Dermis microvascular lymphatic vessel endothelial cell (primary cell): ENCODE measurements at places on chromosomes 4 and X.

- DNase-seq: no peak
Observed at GRCh38 chr4:125022855-125023501, 291.8 kb upstream of the FAT4 start.

DNA sequence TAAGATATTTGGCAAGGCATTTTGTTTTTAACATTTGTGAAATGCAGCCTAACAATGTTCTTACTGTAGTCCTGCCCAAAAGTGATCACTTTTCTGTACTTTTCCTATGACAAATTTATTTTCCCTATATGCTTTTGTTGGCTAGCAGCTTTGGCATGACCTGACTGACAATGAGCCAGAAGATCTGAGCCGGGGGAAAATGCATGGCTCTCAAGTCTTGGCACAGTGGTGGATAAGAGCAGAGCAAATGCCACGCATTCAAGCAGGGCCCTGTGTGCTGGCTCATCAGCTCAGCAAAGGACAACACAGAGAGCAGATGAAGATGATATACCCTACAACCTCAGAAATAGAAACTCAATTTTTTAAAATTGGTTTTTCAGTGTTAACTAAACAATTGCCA, 187.3 kb downstream of the ANAPC10 start:
- DNase-seq: no peak

GRCh38 chr4:113447061-113447460, 314.5 kb downstream of the CAMK2D start:
- no peak for DNase-seq

- DNase-seq: no peak
Observed at GRCh38 chrX:17685026-17685425, 52.3 kb upstream of the SCML1 start.

- no peak for DNase-seq
Observed at GRCh38 chr4:84232309-84233095, 266.6 kb downstream of the NKX6-1 start.

GRCh38 chrX:50770702-50771101, 43.3 kb downstream of the SHROOM4 start:
- peak; percentile 60 for DNase-seq

- DNase-seq: no peak
Observed at GRCh38 chr4:104976262-104976661, 170.4 kb upstream of the TET2 start.

GRCh38 chr4:103496800-103497199, 223.0 kb downstream of the TACR3 start:
- no peak for DNase-seq

DNA sequence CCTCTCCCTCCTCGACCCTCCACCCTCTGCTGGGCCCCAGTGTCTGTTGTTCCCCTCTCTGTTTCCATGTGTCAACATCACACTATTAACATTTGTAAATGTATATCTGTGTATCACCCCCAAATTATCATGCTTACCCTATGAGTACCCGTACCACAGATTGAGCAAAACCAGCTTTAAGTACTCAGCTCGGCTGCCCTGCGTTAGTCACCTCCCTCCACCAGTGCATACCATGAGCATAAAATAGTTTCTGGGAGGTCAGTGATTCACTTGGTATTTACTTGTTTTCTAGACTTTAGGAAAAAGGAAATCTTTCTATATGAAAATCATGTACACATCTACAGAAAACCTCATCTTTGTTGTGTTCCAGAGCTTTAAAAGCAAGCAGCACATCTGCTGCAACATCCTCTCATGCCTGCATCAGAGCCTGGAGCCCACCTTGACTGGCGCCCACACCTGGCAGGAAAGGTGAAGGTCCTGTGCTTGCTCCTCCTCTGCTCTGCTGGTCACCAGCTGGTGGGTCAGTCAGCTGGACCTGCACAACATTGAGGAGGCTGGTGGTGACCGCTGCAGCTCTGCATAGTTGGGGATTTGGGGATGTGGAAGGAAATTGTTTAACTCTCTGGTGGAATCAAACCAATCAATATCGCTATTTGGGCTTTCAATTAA, 214.4 kb upstream of the KLF3 start:
- no peak for DNase-seq

DNA sequence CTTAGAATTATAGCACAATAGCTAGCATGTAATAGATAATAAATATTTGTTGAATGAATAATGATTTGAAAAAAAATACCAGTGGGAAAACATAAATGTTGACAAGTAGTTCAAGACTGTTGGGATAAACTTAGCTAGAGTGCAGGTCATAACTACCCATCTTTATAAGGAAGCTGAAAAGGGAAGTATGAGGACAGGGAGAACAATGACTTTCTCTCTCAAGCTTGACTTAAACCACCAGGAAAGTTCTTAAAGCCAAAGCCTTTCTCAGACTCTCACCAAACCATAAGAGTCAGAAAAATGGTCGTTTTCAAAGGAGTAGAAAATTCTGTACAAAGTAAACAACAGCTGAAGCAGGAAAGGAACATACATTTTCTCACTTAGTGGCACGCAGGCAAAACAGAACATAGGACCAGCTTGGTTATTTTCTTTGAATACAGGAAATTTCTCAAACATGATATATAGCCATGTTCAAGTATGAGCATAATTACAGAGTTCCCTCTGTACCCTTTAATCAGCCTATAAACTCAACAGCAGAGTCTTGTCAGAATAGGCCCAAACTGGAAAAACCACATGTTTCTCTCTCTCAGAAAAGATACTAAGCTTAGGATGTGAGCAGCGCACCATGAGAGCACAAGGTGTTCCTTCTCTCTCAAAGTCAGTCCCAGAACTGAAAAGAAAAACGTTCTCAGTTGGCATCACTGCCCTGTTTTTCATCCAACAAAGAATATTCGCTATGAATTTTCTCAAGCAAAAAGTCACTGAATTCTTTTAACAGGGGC, 28.7 kb downstream of the MAPK10 start:
- DNase-seq: no peak

DNA sequence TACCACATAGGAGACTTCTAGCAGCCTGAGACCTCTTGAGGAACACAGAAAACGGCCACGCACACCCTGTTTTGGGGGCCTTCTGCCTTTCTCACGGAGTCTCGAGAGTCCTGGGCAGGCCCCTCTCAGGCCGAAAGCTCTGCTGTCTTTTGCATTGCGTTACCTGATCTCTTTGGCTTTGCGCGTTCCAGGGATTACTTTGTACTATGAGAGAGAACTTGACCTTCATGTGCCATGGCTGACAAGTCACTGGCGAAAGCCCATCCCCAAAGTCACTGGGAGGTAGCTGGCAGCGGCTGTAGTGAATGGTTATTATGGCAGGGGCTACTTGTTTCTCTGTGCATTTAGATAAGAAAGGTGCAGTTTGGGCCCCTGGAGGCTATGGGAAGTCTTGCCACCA, 8.0 kb upstream of the NAT8L start:
- DNase-seq: no peak

DNA sequence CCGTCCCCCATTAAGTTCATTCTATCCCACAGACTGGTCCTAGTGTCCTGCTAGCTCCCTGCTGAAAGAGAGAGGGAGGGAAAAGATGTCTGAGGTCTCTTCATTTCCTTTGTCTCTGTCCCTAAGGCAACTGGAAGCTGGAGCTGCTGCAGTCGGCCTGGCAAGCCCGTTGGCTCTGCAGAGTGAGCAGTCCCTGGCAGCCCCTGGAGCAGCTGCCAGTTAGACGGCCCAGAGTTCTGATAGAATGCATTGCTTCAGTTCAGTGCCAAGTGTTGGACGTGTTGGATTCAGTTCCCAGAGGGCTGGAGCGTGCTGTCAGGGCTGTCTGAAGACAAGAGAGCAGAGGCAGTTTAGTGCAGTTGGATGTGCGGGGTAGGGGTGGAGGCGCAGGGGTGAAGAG, 975 bp downstream of the KCNE5 start:
- no peak for DNase-seq

- no peak for DNase-seq
Observed at GRCh38 chr4:2874861-2875260, 31.2 kb downstream of the ADD1 start.

DNA sequence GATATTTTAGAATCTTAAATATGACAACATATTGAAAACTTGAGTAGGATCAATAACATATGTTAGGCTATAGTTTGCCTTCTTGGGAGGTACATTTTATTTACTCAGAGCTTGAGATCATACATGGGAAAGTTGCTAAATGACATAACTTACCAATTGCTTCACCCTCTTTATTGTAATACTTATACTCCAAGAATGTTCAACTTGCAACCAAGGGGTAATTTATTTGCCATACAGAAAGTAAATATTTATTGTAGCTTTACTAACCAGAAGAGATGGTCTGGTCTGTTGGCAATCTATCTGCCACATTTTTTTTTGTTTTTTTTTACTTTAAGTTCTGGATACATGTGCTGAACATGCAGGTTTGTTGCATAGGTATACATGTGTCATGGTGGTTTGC, 426.6 kb downstream of the ARHGAP24 start:
- no peak for DNase-seq

- peak; percentile 25 for DNase-seq
Observed at GRCh38 chr4:153785910-153786721, 2.8 kb downstream of the SFRP2 start.

- no peak for DNase-seq
Observed at GRCh38 chr4:58760737-58761136, 1650.6 kb upstream of the IGFBP7 start.

- no peak for DNase-seq
Observed at GRCh38 chrX:9609499-9609898, 144.6 kb downstream of the TBL1X start.

GRCh38 chr4:173367946-173368345, 2.8 kb upstream of the SAP30 start:
- peak; percentile 65 for DNase-seq

DNA sequence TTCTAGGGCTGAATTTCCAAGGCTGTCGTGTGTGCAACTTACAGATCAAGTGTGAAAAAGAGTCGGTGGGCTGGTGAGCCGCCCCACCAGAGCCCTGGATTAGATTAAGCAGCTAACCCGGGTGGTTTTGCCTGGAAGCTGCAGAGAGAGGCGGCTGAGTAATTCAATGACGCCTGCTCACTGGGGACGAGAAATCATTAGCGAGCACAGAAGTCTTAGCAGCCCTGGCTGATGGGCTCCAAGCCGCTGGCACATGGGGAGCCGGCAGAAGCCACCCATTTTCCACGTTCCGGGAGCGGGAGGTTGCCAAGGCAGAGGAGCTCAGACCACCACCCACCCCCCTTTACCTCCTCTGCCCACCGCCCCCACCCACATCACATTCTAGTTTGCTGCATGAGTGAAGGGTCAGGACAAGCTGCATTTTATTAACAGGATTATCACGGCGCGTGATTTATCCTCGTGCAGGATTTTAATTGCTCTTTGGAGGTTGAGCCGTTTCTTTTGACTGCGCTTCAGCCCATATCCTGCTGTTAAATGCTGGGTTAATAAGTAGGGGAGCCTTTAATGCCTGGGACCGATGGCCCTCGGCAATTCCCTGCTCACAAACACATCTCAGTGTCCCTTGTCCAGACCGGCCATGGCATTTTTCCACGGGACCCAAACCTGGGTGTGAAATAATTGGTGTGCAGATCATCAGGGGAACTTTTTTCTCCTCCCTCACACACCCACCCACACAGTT, 19.1 kb downstream of the BCOR start:
- DNase-seq: no peak

- no peak for DNase-seq
Observed at GRCh38 chr4:183192571-183192970, 93.5 kb downstream of the WWC2 start.

DNA sequence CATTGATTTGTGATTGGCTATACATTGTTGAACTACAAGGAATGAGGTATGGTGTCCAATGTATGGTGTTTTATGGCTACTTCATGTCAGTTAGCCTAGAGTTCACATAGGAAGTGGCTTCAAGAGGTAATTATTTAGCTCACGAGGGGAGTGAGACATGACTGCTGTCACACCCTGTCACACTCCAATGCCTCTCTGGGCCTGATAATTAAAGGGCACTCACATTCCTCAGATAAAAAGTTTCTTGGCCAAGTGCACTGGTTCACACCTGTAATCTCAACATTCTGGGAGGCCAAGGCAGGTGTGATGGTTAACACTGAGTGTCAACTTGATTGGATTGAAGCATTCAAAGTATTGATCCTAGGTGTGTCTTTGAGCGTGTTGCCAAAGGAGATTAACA, 65.0 kb upstream of the DDX60 start:
- DNase-seq: no peak

DNA sequence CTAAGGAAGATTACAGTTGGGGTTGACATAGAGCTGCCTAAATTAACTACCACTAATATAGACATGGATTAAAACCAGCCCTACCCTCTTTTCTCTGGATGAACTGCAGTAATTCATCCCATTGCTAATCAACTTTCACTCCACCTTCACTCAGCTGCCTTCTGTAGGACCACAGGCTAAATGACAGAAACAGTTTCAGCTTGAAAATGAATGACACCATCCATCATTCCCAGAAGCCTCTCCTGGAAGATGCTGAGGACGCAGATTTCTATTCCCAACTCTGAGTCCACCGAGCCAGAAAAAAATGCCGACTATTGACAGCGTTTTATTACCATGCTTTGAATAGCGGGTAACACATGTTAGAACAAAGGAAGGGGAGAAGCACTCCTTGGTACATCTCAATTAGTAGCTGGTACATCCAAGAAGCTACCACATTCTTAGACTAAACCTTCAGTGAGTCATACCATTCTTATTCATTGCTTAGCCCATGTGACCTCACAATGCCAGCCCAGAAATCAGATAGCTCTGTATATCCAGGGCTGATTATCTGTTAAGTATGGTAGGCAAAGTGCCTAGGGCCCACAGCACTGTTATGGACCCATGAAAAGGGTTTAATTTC, 25.3 kb downstream of the DCX start:
- DNase-seq: no peak

DNA sequence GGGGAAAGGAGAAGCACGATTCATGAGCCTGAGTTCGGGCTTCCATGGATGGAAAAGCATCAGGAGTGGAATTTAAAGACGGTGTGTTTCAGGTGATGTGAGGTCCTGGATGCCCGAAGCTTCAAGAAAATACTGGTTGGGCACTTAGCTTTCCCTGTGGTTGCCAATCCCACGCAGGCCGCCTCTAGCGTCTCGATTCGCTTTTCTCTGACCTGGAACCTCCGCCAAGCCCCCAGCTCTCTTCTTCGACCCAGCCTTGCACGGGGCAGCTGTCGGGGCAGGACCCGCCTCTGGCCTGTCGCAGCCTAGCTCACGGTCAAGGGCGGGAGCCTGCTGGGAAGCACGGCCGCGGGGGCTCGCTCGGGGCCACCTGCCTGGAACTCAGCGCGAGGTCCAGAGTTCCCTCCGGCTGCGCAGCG, 308 bp upstream of the TLR2 start:
- DNase-seq: no peak

DNA sequence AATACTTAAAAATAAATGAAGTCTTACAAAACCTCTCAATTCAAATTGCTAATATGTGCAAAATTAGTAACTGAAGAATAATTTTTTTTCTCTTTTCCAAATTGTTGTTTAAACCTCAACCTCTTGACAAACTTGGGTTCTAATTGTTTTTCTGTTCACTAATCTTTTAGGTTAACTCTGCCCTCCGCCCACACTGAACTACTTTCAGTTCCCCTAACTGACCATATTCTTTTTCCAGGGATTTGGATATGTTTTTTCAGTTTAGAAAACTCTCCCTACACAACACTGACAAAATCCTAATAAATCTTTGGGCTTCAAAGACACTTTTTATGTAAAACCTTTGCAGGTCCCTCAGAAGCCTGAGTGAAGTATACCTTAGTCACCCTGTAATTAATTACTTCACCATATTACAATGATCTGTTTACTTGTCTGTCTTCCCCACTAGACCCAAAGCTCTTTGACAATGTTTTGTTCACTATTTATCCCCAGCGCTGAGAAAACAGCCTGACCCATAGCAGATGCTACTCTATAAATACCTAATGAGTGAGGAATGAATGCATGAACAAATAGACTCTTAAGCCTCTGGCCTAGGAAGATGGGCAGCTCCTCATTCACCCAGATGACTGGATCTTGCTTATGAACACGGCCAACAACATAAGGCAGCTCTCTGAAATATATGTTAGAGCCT, 134.9 kb downstream of the MAML3 start:
- DNase-seq: no peak
